ENCODE measurements at places on chromosomes 12 and 14. TPM values are rescaled to one million over a fixed set of nuclear protein-coding genes. Genes with fewer than 3 reads are reported as not detected.

RNASE3 gene
- polyA plus RNA-seq: not detected

GLT8D2 gene
- not detected for polyA plus RNA-seq

PTPRQ gene
- not detected for polyA plus RNA-seq

DNA sequence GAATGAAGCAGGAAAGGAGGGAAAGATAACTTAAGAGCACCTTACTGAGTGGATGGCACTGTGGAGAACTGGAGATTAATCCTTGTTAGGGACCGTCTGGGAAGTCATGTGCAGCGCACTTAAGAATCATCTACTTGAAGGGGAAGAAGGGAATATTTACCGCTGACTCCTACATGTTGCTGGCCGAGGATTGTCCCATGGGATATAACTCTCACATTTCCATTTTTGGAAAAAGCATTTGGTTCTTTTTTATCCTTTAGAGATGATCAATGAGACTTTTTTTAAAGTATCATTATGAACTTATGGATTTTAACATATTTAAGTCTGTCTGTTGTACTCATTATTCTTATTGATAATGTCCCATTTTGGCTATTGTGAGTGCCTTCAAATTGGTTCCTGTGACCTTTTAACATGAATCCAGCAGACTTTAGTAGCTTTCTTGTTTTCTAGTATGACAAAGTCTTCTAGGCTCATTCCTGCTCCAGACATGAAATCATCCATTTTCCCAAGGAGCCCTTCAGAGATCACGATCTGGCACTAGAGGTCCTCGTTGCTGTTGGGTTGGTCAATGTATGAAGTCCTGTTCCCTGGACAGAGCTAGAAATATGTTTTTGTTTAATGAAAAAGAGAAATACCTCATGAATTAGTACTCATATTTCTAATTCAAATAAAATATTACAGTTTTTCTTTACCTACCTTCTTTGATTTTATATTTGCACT, 20.2 kb upstream of the FAM234B start:
- H3K36me3 ChIP-seq: no peaks in the 10 kb centered on the region
- H3K4me1 ChIP-seq: no peaks in the 10 kb centered on the region
- no peak overlapping the region for H3K27ac ChIP-seq
- DNase-seq: peak; percentile 16

DNA sequence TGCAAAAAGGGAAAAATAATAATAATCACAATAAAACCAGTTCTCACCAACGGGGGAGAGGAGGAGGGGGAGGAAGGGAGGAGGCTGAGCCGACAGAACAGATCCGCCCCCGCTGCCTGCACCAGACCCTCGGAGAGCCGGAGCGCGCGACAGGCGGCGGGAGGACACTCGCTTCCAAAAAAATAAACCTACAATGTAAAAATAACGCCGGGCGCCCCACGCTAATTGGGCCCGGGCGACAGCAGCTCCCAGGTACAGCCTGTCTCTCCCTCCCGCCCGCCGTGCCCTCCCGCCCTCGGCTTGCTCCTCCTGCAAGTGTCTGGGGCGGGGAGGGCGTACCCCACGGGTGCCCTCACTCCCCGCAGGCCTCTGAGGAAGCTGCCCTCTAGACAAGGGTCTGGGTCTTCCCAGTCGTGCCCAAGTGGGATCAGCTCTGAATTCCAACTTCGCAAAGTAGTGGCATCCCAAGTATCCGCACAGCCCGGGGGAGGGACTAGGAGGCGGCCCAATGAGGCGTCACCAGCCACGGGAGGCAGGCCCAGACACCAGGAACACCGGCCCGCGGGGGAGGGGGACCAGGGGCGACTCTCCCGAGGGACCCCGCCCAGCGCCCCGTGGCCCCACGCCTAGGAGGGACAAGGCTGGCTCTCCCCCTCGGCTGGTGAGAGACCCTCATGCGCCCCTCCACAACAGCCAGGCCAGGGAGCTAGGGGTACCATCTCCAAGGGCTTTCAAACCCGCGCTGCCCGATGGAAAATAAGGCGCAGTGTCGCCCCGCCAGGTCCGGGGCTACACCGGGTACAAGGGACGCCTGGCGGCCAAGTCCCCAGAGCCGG, 1.0 kb downstream of the NCOR2 start:
- peak; percentile 86 for DNase-seq
- no peaks in the 10 kb centered on the region for H3K27me3 ChIP-seq
- peak overlapping the region; percentile 88 for H3K27ac ChIP-seq
- peaks cover 10% of the 10 kb centered on the region for H3K36me3 ChIP-seq
- peaks cover 53% of the 10 kb centered on the region for H3K4me1 ChIP-seq
- H3K4me3 ChIP-seq: peak overlapping the region; percentile 96

GRCh38 chr12:110578694-110579534, 4.2 kb downstream of the PPTC7 start:
- no peaks in the 10 kb centered on the region for H3K27me3 ChIP-seq
- peaks cover 27% of the 10 kb centered on the region for H3K4me1 ChIP-seq
- DNase-seq: no peak
- H3K36me3 ChIP-seq: no peaks in the 10 kb centered on the region
- H3K4me3 ChIP-seq: no peak overlapping the region

DNA sequence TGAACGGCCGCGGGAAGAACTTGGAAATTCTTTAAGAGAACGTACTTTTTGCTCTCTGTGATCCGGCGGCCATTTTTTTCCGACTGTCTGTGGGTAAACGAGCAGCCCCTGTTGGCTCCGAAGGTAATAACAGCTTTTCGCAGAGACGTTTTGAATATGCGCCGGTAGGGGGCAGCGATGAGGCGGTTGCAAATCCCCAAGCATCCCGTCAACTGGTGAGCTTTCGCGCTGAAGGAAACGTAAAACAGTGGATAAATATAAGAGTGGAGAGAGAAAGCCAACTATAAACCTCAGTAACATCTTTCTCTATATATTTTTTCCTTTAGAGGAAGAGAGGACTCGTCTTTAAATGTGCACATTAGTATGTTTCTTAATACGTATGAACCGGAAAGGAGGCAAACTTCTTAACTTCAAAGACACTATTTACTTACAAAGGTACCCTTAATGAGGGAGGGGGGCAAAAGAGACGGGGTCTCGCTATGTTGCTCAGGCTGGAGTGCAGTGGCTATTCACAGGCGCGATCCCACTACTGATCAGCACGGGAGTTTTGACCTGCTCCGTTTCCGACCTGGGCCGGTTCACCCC, 9.6 kb upstream of the NEMF start:
- peak overlapping the region; percentile 98 for H3K27ac ChIP-seq
- H3K36me3 ChIP-seq: no peaks in the 10 kb centered on the region
- H3K4me1 ChIP-seq: peaks cover 29% of the 10 kb centered on the region
- H3K27me3 ChIP-seq: no peaks in the 10 kb centered on the region
- H3K4me3 ChIP-seq: peak overlapping the region; percentile 58
- DNase-seq: peak; percentile 85
